ENCODE measurements at places on chromosomes 6 and 20.

DNA sequence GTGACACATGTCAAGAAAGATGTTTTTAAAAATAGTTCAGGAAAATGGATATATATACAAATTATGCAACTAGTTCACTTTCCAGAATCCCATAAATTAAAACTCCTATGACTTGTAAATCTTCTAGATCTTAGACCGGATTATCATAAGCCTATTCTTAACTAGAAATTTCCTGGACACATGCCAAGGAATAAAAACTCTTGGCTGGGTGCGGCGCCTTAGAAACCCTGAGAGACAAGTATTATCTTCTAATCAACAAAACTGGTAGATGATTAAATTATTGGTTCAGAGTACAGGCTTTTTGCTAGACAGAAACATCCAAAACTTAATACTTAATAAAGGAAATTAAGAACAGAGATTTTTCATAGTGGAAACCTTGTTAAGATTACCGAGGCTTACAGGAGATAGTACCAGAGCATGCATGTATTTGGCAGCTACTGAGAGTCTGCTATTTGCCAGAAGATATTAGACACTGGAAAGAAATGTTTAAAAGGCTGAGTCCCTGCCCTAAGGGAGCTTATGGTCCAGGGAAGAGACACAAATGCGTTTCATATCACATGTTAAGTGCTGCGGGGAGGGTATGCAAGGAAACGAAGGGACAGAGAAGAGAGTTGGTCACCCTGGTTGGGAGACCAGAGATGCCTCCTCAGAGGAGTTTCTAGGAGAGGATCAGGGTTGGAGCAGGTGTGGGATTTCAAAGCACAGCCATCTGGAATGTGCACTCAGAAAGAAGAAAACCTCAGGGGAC is 46.5 kb upstream of the IFNGR1 start:
- no peak for DNase-seq

GRCh38 chr6:133671376-133671775 is 217.5 kb upstream of the TCF21 start:
- DNase-seq = no peak

- no peak for DNase-seq
These were observed 99.1 kb upstream of the KCNK16 start for GRCh38 chr6:39421383-39422225.

GRCh38 chr20:8527998-8528723 is 396.1 kb downstream of the PLCB1 start:
- DNase-seq = no peak

GRCh38 chr6:31083742-31084354 is 28.5 kb downstream of the C6orf15 start:
- DNase-seq = peak; percentile 56

DNA sequence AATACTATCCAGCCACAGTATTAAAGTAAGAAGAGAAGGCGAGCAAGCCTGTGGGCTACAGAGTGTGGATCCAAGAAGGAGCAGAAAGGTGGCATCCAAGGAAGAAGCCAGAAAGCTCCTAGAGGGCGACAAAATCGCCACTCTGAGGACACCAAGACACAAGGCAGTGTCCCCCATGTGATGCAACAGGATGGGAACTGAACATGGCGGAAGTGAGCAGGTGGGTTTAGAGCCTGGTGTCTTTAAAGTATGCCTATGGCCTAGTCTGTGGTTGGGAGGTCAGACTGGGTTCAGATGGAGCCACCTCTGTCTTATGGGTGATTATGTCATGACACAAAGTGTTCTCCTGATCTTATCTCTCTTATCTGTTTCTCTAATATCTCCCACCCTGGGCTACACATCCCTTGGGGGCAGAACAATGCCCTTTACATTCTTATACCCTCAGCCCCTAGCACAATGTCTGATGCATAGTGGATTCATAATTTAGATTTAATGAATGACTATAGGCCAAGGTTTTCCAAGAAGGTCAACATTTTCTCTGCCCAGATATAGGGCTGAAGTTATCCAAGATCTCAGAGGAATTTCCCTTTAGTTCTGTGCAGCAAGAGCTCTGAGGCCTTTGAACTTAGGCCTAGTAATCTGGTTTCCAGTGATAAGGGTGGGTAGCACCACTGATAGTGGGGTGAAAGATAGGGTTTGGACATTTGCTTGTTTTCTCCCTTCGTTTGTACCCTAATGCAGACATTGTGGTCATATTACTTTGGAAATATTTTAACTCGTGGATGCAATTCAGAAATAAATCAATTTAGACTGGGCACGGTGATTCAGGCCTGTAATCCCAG is 167.3 kb upstream of the AKIRIN2 start:
- DNase-seq = no peak

DNA sequence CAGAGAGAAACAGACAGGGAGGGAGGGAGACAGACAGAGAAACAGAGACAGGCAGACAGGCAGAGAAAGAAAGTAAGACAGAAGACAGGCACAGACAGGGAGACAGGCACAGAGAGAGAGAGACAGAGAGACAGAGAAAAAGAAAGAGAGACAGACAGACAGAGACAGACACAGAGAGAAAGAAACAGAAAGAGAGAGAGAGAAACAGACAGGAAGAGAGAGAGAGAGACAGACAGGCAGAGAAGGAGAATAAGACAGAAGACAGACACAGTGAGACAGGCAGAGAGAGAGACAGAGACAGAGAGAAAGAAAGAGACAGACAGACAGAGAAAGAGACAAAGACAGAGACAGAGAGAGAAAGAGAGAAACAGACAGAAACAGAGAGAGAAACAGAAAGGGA is 754.8 kb upstream of the DEFB115 start:
- DNase-seq = no peak

DNA sequence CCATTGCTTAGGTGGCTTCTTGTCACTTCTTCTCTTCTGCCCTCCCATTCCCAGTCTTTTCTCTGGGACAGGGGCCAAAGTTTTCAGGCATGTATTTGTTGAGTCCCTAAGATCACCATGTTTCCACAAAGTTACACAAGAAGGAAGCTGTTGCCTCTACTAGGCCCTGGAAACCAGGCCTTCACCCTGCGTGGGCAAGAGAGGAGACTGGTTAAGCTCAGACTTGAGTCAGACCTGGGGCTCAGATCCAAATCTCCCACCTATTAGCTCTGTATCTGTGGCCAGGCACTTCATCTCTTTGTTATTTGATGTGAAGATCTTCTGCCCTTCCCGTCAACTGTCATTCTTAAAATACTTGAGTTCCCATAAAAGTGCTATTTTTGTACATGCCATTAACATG is 154.6 kb downstream of the SASH1 start:
- DNase-seq = no peak

DNA sequence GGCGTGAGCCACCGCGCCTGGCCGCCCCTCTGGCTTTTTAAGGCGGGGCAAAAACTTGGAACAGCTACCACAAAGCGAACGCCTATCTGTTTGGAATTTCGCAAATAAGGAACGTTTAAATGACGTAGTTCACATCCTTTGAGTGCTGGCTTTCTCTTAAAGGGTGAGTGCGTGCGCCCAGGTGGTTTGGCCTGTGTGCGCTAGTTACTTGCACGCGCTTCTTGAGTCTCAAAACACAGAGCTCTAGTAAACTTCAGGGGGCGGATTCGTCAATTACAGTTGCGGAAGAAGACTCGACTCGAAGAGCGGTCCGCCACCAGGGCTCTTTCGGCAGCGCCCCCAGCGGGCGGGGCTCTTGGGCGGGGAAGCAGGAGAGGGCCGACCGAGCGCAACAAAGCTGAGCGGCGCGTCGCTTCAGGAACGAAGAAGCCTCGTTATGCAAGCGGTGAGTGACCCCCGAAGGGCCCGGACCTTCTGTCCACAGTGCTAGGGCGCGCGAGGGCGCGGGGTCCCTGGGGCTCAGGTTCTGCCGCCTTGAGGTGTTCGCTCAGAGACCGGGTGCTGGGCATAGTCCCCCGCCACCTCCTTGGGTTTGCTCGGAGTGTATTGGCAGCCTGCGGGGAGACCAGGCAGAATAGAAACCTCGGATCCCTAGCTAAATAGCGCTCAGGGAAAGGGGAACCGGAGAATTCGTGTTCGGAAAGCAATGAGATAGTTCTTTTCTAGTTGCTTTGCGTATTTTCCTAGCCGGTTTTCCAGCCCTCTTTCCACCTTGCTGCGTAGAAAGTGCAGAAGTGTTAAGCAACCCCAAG is at the start of gene SYCP2L:
Gene SYCP2L (plus strand): TSS at position 362 of the 812 bp plus-strand sequence. CDS start 75 bp downstream, at position 437.
- DNase-seq = peak; percentile 40

- no peak for DNase-seq
These were observed 7.4 kb downstream of the FOXO3 start for GRCh38 chr6:108568101-108568500.

GRCh38 chr20:12241065-12241464 is 323.4 kb downstream of the BTBD3 start:
- DNase-seq = no peak

- no peak for DNase-seq
These were observed 193.1 kb downstream of the NRN1 start for GRCh38 chr6:5813625-5814027.

GRCh38 chr6:41970436-41970846 is 28.8 kb upstream of the CCND3 start:
- no peak for DNase-seq

GRCh38 chr6:3665608-3666007 is 85.9 kb downstream of the PXDC1 start:
- DNase-seq = no peak

GRCh38 chr20:32999603-33000250 is 4.5 kb downstream of the SUN5 start:
- DNase-seq = no peak

GRCh38 chr6:140537834-140538705 is 1163.6 kb upstream of the CITED2 start:
- no peak for DNase-seq

GRCh38 chr6:29675561-29675960 is 5.4 kb downstream of the ZFP57 start:
- DNase-seq = no peak

GRCh38 chr20:47220161-47220582 is 136.3 kb downstream of the ZMYND8 start:
- peak; percentile 54 for DNase-seq

Measured in GM10248 (cell line).